ENCODE measurements at places on chromosomes 3 and 15.

DNA sequence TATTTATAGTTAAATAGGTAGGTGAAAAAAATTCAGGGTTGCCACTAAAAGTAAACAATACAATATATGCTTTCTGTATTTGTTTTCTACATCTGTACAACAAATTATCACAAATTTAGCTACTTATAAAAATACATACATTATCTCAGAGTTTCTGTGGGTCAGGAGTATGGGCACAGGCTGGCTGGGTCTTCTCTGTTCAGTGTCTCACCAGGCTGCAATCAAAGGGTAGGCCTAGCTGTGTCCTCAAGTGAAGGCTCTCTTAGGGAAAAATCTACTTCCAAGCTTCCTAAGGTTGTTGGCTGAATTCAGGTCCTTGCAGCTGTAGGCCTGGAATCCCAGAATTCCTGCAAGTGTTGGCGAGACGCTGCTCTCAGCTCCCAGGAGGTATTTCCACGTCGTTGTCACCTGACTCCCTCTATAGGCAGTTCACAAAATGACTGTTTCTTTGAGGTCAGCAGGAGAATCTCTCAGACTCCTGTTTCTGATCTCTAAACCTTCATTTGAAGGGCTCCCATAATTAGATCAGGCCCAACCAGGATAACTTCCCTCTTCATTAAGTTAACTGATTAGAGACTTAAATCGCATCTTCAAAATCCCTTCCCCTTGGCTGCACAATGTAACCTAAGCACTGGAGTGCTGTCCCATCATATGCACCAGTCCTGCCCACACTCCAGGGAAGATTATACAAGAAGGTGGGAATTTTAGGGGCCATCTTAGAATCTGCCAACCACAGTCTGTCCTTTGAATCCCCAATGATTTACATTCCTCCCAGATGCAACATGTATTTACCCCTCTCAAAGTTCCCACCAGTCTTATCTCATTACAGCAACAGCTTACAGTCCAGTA is 296.6 kb downstream of the SUCLG2 start:
- no peak for DNase-seq

DNA sequence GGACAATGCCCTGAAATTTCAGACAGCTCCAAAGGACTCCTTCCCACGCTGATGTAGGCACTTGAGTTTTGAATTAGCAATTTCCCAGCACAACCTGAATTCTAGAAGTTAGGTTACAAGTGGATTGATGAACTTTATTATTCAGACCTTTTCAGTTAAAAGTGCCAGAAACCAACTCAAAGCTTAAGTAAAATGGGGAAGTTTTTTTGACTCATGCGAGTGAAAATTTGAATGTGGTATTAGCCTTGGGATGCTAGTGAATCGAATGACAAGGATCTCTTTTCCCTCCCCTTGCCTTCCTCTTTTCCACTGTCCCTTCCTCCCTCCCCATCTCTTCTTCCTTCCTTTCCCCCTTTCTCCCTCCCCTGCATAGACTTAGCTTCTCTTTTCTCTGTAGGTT is 295.1 kb upstream of the PROK2 start:
- DNase-seq, result no peak

- DNase-seq, result no peak
Measured at GRCh38 chr3:169286992-169287391, 376.5 kb downstream of the MECOM start.

DNA sequence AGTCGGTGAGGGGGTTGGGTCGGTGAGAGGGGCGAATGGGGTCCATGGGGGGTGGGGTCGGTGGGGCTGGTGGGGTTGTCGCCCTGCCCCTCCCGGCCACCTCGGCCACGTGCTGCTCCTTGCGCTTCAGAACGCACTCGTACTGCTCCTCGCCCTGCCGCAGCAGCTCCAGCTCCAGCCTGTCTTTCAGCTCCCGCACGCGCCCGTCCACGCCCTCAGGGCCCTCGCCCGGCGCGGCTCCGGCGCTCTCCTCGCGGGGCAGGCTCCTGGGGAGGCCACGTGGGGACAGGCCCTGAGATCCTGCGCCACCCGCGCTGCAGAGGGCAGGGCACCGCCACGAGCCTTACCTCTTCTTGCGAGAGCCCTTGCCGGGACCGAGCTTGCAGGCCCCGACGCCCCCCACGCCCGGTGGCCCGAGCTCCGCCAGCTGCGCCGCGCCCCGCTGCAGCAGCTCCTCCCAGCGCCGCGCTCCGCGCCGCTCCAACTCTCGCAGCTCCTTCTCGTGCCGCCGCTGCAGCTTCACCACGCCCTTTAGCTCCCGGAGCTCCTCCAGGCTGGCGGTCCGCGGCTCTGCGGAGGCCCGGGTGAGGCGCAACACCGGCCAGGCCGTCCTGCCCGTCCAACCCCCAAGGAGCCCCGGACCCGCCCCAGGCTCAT is 8.2 kb upstream of the ANKRD63 start:
- no peak for DNase-seq

DNA sequence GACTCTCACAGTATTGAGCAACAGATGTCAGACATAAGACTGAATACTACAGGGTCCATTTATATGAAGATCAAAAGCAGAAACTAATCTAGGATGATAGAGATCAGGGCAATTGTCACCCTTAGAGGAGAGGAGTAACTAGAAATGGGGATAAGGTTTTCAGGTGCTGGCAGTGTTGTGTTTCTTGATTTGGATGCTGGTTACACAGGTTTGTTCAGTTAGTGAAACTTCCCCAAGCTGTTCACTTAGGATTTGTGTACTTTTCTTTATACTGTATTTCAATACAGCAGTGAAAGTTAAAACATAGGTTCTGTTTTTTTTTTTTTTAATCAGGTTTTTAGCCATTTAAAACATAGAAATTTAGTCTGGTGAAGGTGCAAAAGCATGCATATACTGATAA is 39.1 kb upstream of the CMTM7 start:
- no peak for DNase-seq

GRCh38 chr3:53274938-53275605 is 19.2 kb upstream of the TKT start:
- DNase-seq, result no peak

GRCh38 chr3:171775943-171776342 is 34.3 kb downstream of the PLD1 start:
- DNase-seq, result no peak

DNA sequence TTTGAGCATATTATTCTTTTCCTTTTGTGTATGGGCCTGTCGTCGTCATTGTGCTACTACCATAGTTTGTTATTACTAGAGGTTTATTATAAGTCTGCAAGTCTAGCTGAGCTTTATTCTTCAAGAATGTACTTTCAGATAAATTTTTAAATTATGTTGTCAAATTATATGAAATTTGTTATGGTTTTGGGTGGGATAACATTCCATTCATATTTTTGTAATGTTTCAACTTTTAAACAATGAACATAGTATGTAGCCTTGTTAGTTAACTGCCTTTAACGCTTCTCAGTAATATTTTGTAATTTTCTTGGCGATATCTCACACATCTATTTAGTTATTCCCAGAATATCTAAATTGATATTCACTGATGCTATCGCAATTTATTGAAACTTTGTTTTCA is 41.6 kb upstream of the GOLGA8B start:
- no peak for DNase-seq

DNA sequence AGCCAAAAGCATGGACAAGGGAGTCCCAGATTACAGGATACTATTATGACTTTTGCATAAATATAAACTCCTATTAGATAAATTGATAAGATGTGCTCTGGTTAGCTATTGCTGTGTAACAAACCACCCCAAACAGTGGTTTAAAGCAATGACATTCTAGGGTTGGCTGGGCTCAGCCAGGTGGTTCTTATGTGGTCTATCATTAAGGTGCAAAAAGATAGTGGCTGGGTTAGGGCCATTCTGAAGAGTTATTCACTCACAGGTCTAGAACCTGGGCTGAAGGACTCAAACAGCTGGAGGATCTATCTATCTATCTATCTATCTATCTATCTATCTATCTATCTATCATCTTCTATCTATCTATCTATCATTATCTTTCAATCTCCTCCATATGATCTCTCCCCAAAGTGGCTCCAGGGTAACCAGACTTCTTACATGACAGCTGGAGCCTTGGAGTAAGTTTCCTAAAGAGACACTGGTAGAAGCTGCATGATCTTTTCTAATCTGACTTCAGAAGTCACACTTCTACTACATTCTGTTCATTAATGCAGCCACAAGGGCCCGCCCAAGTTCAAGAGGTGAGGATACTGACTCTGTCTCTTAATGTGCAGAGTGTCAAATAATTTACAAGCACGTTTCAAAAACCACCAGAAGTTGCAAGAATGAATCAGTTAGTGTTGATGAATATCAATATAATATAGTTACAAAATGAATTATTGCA is 74.9 kb upstream of the XCR1 start:
- DNase-seq, result no peak

Measured in stimulated activated CD8-positive, alpha-beta memory T cell treated with anti-CD3 and anti-CD28 coated beads, Interleukin-7, amount 100 ng/mL, for 1 hour (primary cell).